Glutamatergic neuron (in vitro differentiated cells): ENCODE measurements at places on chromosomes 5 and 9. TPM values are rescaled to one million over a fixed set of nuclear protein-coding genes. Genes with fewer than 3 reads are reported as not detected.

Gene DAPK1
- 384 TPM for total RNA-seq

Gene C9
- total RNA-seq = not detected

Gene FIBCD1
- not detected for total RNA-seq

Gene SLC36A3
- total RNA-seq = not detected

Gene INVS
- 33.4 TPM for total RNA-seq

Gene FOXD4L3
- 0.27 TPM for total RNA-seq

Gene OR1J2
- total RNA-seq = not detected

Gene LRRC19
- total RNA-seq = not detected

- DNase-seq = peak; percentile 62
- no peak overlapping the region for H3K27ac ChIP-seq
- no peaks in the 10 kb centered on the region for H3K4me1 ChIP-seq
- no peaks in the 10 kb centered on the region for H3K36me3 ChIP-seq
- H3K4me3 ChIP-seq = no peak overlapping the region
Observed at GRCh38 chr5:102561894-102562760, 63.3 kb upstream of the SLCO6A1 start.

GRCh38 chr5:129905473-129906176, 1.4 kb downstream of the CHSY3 start:
- DNase-seq = peak; percentile 45
- peaks cover 5% of the 10 kb centered on the region for H3K36me3 ChIP-seq
- peaks cover 24% of the 10 kb centered on the region for H3K27me3 ChIP-seq
- H3K4me3 ChIP-seq = peak overlapping the region; percentile 97
- H3K4me1 ChIP-seq = peaks cover 9% of the 10 kb centered on the region

DNA sequence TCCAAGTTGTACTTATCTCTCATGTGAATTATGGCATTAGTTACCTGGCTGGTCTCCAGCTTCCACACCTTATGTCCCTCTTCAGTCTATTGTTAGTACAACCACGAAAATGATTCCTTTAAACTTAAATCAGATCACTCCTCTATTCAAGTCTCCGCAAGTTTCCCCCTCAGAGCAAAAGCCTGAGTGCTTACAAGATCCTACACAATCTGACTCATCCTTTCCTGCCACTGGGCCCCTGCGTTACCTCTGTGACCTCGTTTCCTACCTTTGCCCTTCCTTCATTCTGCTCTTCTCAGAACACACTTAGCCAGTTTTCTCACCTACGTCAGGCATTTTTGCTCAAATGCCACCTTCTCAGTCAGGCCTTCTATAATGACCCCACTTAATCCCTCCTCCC, 45.1 kb upstream of the GLIS3 start:
- H3K27ac ChIP-seq = no peak overlapping the region
- no peaks in the 10 kb centered on the region for H3K27me3 ChIP-seq
- peaks cover 4% of the 10 kb centered on the region for H3K4me1 ChIP-seq
- no peak overlapping the region for H3K4me3 ChIP-seq

DNA sequence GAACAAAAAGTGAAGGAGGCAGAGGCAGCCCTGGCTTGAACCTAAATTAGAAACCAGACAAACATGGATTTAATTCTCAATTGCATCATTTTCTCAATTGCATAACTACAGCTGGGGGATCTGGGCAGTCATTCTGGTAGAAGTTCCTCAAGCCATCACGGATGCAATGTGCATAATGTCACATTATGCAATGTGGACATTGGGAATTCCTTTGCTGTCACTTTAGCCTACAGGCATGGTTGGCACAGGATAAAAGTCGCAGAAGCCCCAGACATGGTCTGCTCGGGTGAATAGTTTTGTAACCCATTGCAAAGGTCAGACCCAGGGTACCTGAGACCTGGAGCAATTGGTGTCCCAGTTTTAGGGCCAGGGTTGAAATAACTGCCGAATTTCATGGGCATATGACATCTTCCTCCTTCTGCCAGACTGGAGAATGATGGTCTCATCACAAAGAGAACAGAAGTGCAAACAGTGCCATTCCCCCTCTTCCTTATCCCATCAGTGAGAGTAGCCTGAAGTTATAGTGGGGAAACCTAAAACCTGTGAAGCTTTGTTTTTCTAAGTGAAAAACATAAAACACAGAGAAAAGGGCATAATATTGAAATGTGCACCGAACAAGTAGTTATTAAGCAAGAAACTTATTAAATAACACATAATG, 290.8 kb downstream of the MSX2 start:
- no peak overlapping the region for H3K27ac ChIP-seq
- H3K36me3 ChIP-seq = no peaks in the 10 kb centered on the region
- peaks cover 3% of the 10 kb centered on the region for H3K27me3 ChIP-seq
- DNase-seq = no peak
- no peak overlapping the region for H3K4me3 ChIP-seq

DNA sequence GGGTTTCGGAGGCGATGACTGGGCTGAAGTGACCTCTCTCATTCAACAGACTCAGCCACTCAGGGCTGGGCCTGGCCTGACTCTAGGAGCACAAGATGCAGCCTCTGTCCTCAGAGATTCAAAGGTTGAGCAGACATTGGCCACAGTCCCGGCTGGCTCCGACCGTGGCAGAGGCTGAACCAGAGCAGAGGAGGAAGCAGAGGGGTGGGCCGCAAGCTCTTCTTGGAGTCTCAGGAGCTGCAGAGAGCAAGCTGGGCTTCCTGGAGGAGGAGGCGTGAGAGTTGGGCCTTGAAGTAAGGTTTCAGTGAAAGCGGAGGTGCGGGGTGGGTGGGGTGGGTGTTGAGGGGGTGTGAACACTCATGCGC, 37.6 kb downstream of the ALG2 start:
- no peaks in the 10 kb centered on the region for H3K36me3 ChIP-seq
- no peak for DNase-seq
- H3K4me1 ChIP-seq = peaks cover 9% of the 10 kb centered on the region
- H3K27ac ChIP-seq = peak overlapping the region; percentile 95

DNA sequence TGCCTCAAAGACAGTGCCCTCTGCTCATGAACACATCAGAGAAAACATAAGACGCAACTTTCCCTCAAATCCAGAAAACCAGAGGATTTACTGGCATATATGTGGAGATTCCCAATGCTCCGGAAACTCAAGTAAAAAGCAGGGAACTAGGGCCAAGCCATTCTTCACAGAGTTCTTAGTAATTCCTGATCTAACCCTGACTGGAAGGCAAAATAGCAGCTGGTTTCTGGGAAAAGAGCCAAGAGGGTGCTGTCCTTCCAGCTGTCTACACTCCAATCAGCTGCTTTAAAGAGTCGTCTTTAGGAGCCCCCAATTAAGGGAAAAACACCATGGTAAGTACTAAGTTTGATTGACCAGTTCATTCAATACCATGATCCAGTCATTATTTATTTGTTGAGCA, 49.6 kb downstream of the GNA14 start:
- peaks cover 2% of the 10 kb centered on the region for H3K27me3 ChIP-seq
- no peak overlapping the region for H3K27ac ChIP-seq
- DNase-seq = no peak
- H3K4me3 ChIP-seq = no peak overlapping the region

GRCh38 chr9:131584858-131585257, 39.5 kb downstream of the PRRT1B start:
- no peak overlapping the region for H3K4me3 ChIP-seq
- H3K4me1 ChIP-seq = peaks cover 1% of the 10 kb centered on the region
- H3K36me3 ChIP-seq = no peaks in the 10 kb centered on the region
- no peak overlapping the region for H3K27ac ChIP-seq
- DNase-seq = no peak

DNA sequence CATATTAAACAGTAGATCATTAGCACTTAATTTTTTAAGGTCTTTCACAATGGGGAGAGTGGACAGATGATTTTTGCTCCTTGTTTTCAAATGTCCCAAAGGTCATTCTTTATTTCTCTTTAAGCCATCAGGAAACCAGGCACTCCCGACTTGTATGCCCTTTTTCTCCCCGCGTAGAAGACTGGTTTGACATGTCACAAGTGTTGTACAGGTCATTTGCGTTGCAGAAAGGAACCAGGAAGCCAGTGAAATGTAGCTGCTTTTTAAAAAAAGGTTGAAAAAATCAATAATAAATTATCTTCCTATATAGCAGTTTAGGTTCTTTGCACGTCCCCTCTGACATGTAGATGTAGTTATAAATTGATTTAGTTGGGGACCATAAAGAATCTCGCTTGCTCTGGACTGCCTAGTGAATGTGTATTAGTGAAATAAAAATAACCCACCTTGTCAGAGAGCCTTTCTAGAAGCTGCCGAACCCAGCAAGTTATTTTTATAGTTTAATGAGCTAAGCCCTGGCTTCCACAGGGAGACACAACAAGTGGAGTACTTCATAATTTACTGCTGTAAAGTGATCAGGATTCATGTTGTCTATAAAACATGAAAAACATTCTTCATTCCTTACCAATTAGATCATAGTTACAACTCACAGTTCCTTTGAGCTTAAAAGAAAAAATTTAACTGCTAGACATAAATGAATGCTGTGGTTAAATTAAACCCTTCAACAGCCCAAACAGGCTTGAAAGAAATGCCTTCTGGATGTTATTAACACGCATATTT, 404.6 kb downstream of the CSNK1G3 start:
- no peak overlapping the region for H3K4me3 ChIP-seq
- no peak for DNase-seq
- H3K36me3 ChIP-seq = peaks cover 9% of the 10 kb centered on the region
- no peaks in the 10 kb centered on the region for H3K4me1 ChIP-seq

GRCh38 chr5:103943230-103943629, 380.6 kb upstream of the NUDT12 start:
- H3K4me3 ChIP-seq = no peak overlapping the region
- no peaks in the 10 kb centered on the region for H3K27me3 ChIP-seq
- H3K27ac ChIP-seq = no peak overlapping the region
- DNase-seq = no peak

DNA sequence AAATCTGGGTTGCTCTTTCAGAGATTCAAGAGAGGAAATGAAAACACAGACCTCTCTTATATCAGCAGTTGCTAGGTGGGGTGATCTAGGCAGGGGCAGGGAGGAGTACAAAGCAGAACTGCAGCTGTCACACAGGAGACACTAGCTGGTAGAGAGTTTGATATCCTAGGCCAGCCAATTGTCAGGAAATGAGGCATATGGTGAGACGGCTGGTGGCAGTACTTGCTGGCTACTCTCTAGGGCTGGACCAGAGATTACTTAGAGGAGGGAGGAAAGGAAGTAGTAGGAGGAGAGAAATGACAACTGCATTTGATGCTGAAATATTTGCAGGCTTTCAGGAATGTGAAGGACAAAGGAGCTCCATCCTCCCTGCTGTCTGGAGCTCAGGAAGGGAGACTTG, 113.8 kb downstream of the TRIM32 start:
- H3K4me3 ChIP-seq = peak overlapping the region; percentile 67
- peak overlapping the region; percentile 96 for H3K27ac ChIP-seq
- peak; percentile 58 for DNase-seq
- H3K27me3 ChIP-seq = peaks cover 8% of the 10 kb centered on the region
- peaks cover 30% of the 10 kb centered on the region for H3K4me1 ChIP-seq
- no peaks in the 10 kb centered on the region for H3K36me3 ChIP-seq

DNA sequence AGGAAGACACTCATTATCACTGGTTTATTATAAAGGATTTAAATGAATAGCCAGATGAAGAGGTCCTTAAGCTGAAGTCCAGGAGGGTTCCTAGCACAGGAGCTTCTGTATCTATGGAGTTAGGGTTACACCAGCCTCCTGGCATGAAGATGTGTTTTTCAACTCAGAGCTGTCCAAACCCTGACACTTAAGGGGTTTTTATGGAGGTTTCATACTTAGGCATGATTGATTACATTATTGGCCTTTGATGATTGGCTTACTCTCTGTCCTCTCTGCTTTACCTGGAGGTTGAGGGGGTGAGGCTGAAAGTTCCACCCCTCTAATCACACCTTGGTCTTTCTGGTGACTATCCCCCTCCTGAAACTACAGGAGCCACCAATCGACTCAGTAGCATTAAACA, 84.9 kb upstream of the ZNF169 start:
- H3K27me3 ChIP-seq = no peaks in the 10 kb centered on the region
- DNase-seq = no peak
- no peak overlapping the region for H3K27ac ChIP-seq
- H3K36me3 ChIP-seq = no peaks in the 10 kb centered on the region
- no peak overlapping the region for H3K4me3 ChIP-seq
- H3K4me1 ChIP-seq = peaks cover 16% of the 10 kb centered on the region

DNA sequence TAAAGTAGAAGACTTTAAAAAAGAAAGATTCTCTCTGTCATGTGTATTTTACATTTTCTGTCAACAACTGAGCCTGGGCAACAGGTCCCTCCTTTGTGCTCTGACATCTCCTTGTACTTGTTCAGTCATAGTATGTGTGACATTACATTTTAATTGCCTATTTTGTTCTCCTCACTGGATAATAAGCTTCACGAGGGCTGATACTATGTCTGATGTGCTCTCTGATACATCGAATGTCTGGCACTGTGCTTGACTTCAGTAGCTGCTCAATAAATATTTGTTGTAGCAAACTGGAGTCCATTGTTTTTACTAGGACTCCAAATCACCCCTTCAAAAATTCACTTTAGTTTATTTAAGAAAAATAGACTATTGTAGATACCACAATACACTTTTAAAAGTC, 482.0 kb downstream of the RASEF start:
- no peak for DNase-seq
- H3K36me3 ChIP-seq = peaks cover 16% of the 10 kb centered on the region
- peaks cover 2% of the 10 kb centered on the region for H3K27me3 ChIP-seq

GRCh38 chr5:179905161-179905560, 2.5 kb downstream of the TBC1D9B start:
- no peak overlapping the region for H3K27ac ChIP-seq
- peaks cover 10% of the 10 kb centered on the region for H3K4me1 ChIP-seq
- H3K27me3 ChIP-seq = peaks cover 9% of the 10 kb centered on the region
- DNase-seq = no peak
- no peak overlapping the region for H3K4me3 ChIP-seq

DNA sequence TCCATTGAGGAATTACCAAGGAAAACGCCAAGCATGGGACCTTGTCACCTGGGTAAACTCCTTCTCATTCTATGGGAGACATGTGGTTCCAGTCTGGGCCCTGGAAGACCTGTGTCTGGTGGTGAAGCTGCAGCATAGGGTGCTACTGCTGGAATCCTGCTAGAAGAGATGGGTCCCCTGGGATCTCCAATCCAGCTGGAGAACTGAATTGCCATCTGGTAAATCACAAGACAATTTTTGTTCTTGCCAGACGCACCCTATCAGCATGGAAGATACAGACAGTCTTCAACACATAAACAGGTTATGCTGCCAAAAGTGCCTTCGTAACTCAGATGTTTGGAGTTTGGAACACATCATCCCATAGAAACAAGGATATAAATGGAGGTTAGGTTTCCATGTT, 424.0 kb upstream of the BRINP1 start:
- peaks cover 2% of the 10 kb centered on the region for H3K27me3 ChIP-seq
- H3K4me3 ChIP-seq = no peak overlapping the region
- no peak for DNase-seq
- H3K4me1 ChIP-seq = peaks cover 39% of the 10 kb centered on the region
- H3K36me3 ChIP-seq = no peaks in the 10 kb centered on the region

DNA sequence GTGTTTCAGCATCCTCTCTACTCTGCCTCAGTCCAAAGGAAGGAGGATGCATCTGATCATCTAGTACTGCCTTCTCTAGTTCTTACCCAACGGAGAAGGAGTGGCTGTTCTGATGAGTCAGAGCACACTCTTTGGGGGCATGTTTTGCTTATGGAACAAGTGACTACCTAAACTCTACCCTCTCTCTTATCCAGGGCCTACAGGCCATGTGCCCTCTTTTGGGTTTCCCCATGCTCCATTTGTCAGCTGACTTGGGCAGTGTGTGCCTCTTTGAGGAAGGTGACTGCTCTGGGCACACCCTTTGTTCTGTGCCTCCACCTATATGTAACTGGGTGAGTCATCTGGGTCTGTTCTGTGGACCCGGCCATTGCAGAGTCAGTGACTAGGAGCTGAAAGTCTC, 89.6 kb upstream of the BNC2 start:
- no peak for DNase-seq
- H3K36me3 ChIP-seq = no peaks in the 10 kb centered on the region
- no peak overlapping the region for H3K4me3 ChIP-seq
- no peaks in the 10 kb centered on the region for H3K4me1 ChIP-seq
- H3K27ac ChIP-seq = no peak overlapping the region
